Mammary epithelial cell (primary cell): ENCODE measurements at places on chromosomes 13 and 19. TPM values are rescaled to one million over a fixed set of nuclear protein-coding genes. Genes with fewer than 3 reads are reported as not detected.
A peak's percentile ranks its signal among the peaks of the same experiment; 100 is the strongest.

GRCh38 chr19:45086480-45086879, 6.5 kb upstream of the PPP1R37 start:
- DNase-seq: no peak

GRCh38 chr13:24911133-24911908, 147.4 kb downstream of the RNF17 start:
- peak; percentile 52 for DNase-seq

DNA sequence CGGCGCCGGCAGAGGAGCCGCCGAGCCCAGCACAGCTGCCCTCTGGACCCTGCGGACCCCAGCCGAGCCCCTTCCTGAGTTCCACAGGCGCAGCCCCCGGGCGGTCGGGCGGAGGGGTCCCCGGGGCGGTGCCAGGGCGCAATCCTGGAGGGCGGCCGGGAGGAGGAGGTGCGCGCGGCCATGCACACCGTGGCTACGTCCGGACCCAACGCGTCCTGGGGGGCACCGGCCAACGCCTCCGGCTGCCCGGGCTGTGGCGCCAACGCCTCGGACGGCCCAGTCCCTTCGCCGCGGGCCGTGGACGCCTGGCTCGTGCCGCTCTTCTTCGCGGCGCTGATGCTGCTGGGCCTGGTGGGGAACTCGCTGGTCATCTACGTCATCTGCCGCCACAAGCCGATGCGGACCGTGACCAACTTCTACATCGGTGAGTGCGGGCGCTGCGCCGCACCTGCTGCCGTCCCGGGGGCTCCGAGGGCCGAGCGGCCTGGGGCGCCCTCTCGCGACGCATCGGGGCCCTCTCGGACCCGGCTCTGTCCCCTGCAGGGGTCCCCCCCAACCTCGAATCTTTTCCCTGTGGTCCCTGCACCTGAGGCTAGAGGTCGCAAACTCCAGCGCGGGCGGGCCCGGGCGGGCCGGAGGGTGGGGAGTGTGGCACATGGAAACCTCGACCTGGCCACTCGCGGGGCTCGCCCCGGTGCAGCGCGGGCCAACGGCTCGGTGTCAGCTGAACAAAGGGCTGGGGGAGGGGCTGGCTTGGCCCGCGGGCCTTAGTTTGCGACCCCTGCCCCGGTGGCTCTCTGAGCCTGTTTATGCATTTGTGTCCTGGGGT, at the start of gene KISS1R:
Gene KISS1R (plus strand): TSS at position 11 of the 829 bp plus-strand sequence. CDS start 170 bp downstream, at position 181.
- DNase-seq: no peak

- no peak for DNase-seq
Measured at GRCh38 chr19:47003611-47004465, 15.8 kb upstream of the NPAS1 start.

DNA sequence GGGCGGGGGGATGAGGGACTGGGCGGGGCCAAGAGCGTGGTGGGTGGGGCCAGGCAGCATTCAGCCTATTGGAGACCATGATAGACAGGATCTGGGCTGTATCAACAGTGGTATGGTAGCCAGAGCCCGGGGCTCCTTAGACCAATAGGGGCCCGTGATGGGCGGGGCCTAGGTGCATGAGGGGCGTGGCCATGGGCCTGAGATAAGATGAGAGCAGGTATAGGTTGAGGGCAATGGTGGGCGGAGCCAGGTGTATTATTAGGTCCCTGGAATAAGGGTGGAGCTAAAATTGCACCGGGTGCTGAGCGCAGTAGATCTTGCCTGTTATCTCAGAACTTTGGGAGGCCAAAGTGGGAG, 5.3 kb downstream of the ABCA7 start:
- DNase-seq: peak; percentile 51

Gene MBOAT7
- 70.4 TPM for polyA plus RNA-seq

Gene RFX1
- 1.2 TPM for polyA plus RNA-seq

Gene TEX101
- polyA plus RNA-seq: not detected

Gene PEG3
- polyA plus RNA-seq: not detected

Gene EMP3
- polyA plus RNA-seq: 322 TPM

Gene BCKDHA
- polyA plus RNA-seq: 25.1 TPM
